G401 (cell line): ENCODE measurements at places on chromosomes 12 and 14. TPM values are rescaled to one million over a fixed set of nuclear protein-coding genes. Genes with fewer than 3 reads are reported as not detected.

BDKRB1 gene
- not detected in 2 replicates for total RNA-seq

BCL2L14 gene
- not detected in 2 replicates for total RNA-seq

CLEC4D gene
- total RNA-seq, result not detected in 2 replicates

RNASE1 gene
- 0.85 TPM in 1 of 2 replicates, not detected in the other for total RNA-seq

PMEL gene
- 22.2 and 27.9 TPM in 2 replicates for total RNA-seq

SLC8A3 gene
- total RNA-seq, result not detected in 2 replicates

BLOC1S1 gene
- total RNA-seq, result 60.2 and 73.7 TPM in 2 replicates

PLEKHD1 gene
- 0.31 TPM in 1 of 2 replicates, not detected in the other for total RNA-seq
